Stimulated activated naive CD8-positive, alpha-beta T cell treated with anti-CD3 and anti-CD28 coated beads, Interleukin-15, Interleukin-2, amounts not matched to agents 100 U/mL and 50 U/mL, for 24 hours (primary cell): ENCODE measurements at places on chromosomes 3 and 15.

DNA sequence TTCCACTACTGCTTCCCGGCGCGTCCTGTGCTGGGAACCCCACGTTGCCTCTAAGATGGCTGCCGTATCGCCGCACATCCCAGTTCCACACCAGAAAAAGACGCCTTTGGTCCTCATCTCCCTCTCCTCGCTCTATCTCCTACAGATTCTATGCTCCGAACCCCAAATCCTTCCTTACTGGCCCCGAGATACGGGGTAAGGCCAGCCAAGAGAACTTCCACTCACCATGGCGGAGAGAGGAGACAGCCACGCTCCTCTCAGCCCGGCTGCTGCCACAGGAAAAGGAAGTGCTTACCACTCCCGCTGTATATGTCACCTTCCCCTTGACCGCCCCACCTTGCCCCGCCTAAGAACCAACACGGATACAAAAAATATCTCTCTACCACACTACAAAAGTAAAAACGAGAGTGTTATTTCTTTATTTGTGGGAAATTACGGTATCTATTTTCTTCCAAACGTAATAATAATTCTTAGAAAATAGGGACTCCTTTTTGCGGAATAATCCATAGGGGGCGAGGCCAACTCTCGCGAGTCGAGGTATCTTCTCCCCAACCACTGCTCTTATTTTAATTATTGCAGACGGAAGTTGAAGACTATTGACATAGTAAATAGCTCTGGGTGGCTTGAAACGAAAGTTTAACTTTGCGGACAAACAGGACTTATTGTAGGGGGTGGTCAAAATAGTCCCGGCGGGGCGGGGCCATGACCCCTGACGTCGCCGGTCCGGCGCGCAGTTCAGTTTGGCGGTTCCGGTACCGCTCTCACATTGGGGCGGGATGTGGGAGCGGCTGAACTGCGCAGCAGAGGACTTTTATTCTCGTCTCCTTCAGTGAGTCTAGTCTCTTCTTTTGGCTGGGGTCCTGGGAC is at the start of the genes RPL4 and ZWILCH:
Gene RPL4, minus strand, starts transcription at position 293 of the 867 bp plus-strand sequence. Its CDS starts 65 bp downstream, at position 228.
Gene ZWILCH, plus strand, starts transcription at position 764 of the 867 bp plus-strand sequence. Its CDS starts 13 bp downstream, at position 777.
- peak; percentile 81 for DNase-seq

- no peak for DNase-seq
Measured at GRCh38 chr3:15553749-15554148, 32.2 kb upstream of the COLQ start.

GRCh38 chr3:180983136-180983535 is 6.4 kb downstream of the DNAJC19 start:
- no peak for DNase-seq

GRCh38 chr15:93249623-93250022 is 160.6 kb upstream of the RGMA start:
- no peak for DNase-seq

- DNase-seq = no peak
Measured at GRCh38 chr3:108406063-108406660, 104.2 kb downstream of the MYH15 start.

- peak; percentile 83 for DNase-seq
Measured at GRCh38 chr3:141644931-141645330, 93.2 kb upstream of the RNF7 start.

GRCh38 chr15:20659265-20659664 is 117.7 kb upstream of the GOLGA6L6 start:
- DNase-seq = no peak

- no peak for DNase-seq
Measured at GRCh38 chr3:157074490-157074889, 85.5 kb downstream of the CCNL1 start.

DNA sequence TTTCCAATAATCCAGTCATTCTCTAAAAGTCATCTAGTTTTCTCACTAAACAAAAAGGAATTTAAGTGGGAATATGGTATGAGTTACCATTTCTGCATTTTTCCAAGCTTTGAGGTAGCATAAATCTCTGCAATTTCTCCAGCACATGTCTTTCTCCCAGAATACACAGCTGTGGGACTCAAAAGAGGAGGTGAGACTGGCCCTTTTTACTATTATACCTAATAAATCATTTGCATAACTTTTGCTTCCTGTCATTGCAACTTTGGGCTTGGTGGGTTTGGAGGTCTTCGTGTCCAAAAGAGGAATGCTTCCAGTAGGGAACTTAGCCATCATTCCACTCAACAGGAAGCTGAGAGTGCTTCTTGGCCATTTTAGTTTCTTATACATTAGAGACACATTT is 94.8 kb downstream of the FMN1 start:
- DNase-seq = no peak

DNA sequence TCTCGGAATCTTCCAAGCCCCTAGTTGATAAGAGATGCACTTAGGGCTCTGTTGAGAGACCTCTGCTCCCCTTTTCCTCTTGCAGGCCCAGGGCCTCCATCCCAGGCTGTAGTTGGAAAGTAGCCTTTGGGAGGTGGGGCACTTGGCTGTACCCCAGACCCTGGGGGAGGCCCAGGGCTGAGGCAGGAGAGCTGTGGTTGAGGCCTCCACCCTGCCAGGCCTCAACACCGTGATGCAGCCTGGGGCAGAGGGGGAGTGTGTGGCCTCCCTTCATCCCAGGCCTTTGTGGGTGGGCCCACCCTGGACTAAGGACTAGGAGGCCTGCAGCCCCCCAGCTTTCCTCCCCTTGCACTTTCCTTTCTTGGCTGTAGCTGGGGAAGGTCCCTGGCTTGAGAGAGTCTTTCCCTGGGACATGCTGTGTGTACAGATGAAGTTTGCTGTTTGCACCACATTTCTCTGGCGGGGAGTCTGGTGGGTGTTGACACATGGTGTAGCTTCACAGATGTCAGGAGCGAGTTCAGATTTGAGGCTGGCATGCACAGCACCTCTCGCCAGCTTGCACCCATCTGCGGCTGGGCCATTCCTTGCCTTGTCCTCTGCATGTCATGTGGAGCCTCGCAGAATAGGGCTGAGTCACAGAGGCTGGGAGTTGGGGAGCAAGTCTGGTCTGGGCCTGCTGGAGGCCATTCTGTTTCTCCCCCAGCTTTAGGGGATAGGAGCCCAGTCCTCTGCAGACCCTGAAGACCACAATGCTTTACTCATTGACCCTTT is 13.7 kb downstream of the PLEKHO2 start:
- no peak for DNase-seq

GRCh38 chr3:148975248-148975647 is 16.1 kb upstream of the GYG1 start:
- DNase-seq = no peak

GRCh38 chr3:159840703-159841299 is 147.8 kb upstream of the IL12A start:
- no peak for DNase-seq

DNA sequence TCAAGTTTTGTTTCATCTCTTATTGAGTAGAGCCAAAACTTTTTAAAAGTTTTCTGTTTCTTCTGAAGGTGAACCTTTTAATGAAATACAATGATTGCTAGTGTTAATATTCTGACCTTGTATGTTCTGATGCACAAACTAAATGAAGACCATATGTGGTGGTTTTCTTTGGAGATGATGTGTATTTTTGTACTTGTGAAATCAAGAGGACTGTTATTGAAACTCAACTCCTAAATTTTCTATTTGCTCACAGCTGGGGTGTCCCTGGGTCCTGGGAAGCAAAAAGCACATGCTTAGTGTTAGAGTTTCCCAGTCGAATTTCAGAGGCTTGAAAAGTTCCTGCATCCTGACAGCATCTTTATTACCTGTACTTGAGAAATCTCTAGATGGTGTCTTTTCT is 1185.8 kb upstream of the ALCAM start:
- DNase-seq = no peak

DNA sequence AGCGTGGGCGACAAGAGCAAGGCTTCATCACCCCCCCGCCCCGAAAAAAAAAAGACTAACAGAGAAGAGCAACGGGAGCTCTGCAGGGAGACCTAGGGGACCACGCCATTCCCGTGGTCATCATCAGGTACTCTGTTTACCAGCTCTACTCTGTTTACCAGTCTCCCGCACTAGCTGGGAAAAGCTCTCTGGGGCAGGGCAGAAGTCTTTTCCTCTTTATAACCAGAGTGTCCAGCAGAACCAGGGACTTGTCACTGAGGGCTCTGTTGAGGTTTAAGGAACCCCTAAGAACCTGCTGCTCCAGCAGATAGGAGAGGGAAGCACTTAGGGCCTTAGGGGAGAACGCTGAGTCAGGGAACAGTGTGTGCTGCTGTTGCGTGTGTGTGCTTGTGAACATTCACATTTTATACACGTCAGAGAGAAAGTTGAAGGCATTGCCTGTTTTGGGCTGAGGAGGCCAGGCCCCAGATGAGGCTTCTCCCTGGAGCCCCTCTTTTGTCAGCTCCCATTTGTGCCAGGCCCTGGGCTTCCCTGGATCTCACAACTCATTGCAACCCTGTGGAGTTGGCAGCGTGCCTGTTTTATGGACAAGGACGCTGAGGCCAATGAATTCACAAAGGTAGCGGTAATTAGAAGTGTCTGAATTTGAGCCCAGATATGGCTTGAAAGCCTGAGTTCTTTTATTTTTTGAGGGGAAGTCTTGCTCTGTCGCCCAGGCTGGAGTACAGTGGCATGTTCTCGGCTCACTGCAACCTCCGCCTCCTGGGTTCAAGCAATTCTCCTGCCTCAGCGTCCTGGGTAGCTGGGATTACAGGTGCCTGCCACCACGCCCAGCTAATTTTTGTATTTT is 24.2 kb upstream of the ERICH6 start:
- DNase-seq = no peak

- DNase-seq = no peak
Measured at GRCh38 chr3:155608228-155608920, 136.5 kb downstream of the PLCH1 start.

DNA sequence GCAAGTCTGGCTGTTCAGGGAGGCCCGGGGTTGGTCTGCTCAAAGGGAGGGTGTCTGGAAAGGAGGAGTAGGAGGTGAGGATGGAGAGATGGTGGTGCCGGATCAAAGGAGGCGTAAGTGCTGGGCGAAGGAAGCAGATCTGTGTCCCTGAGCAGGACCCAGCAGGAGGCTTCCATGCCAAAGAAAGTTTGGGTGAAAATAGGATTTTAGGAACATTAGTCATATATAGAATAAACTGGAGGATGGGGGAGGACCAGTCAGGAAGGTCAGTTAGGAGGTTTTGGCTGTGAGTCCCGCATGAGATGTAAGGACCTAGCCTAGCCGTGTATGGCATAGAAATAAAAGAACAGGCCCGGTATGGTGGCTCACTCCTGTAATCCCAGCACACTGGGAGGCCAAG is 28.6 kb upstream of the VPS8 start:
- DNase-seq = no peak

DNA sequence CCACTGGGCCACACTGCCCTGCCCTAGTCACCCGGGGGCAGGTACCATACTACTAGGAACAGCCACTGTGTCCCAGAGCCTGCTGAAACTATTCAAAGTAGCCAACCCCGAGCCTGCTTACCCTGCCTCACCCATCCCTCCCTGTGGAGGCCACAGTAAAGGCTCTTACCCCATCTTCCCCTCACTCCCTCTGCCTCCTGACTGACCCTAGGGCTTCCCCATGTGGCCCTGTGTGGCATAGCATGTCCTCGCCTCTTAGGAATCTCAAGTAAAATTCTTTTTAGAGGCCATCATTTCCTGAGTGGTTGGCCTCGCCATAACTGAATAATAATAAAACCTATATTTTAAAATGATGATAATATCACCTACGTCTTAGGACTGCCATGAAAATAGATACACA is 112.2 kb upstream of the SLC6A11 start:
- DNase-seq = no peak

- DNase-seq = no peak
Measured at GRCh38 chr3:112776000-112776399, 70.7 kb downstream of the CD200R1L start.

- no peak for DNase-seq
Measured at GRCh38 chr3:130243808-130244207, 101.7 kb upstream of the COL6A5 start.

GRCh38 chr3:162441716-162442115 is 945.1 kb downstream of the OTOL1 start:
- DNase-seq = no peak

DNA sequence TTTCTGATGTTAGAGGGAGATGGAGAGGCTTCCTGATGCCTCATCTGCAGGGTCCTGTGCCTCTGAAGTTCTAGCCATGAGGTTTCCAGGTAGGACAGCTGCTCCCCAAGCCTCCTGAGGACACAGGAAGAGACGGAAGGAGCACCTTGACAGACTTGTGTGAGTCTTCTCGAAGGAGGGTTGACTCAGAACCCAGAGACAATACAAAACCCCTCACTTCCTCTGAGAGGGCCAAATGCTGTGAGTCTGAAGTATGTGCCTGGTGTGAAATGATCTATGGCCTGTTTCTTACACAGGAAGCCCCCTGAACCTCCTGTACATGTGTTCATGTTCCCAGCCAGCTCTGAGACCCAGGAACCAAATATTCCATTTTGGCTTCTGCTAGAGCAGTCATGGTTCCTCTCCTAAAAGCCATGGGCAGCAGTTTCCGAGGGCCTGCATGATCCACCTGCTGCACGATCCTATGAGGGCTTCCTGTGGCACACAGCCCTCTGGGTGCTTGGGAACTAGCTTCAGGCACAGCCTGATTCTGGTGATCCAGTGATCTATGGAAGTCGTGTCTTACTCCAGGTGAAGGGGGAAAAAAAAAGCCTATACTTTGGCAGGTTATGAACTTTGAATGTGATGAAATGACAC is 62.2 kb downstream of the AAGAB start:
- DNase-seq = no peak

DNA sequence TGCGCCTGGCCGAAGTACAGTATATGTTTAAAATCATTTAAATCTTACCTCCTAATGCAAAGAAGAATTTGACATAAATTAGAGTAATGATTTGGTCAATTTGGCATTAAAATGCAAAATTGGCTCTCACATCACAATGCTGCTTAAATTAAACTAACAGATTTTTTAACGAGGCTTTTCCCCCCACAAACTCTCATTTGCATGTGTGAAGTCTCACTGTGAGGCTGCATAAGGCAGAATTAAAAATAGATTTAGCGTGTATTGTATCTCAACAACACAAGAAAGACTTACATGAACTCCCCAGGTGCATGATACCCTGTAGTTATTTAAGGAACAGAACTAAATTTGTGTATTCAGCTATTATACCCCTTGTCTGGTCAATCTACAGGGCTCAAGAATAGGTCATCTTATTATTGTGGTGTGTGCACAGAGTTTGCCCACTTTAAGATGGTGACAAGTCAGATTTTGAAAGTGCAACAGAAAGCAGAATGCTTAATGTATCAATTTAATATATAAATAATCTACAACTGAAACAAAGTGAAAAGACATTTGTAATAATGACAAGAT is 897.9 kb downstream of the EPHA3 start:
- no peak for DNase-seq

DNA sequence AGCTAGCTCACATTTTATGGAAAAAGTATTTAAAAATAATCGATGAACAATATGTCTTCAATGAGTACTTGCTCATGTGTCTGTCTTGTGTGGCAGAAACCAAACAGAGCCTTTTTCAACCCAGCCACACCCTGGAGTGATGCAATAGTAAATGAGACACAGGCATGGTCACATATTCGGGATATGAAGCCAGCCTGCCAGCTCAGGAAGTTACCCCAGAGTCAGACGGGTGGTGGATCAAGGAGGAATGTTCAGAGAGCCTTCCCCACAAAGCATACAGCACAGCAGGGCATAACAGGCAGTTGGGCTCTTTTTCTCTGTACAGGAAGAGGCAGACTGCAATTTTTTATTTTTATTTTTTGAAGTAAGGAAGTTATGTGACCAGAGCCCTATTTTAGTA is 27.3 kb downstream of the LARP6 start:
- DNase-seq = no peak
